ENCODE measurements at places on chromosomes 3 and 15.

DNA sequence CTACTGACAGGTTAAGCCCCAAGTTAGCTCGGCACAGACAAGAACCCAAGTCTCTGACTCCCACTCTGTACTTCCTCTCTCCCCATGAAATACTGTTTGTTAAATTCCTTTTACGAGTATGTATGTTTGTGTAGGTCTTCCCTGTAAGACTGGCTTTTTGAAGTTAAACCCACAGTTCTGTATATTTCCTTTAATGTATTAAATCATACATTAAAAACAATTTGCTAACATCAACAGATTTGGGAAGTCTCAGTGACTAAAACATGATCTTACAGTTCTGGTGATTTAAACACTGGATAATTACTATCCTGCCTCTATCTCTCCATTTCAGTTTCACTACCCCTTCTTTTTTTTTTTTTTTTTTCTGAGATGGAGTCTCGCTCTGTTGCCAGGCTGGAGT, 4.4 kb downstream of the CMTM6 start:
- DNase-seq: peak; percentile 76

GRCh38 chr3:84885199-84885882, 73.4 kb upstream of the CADM2 start:
- no peak for DNase-seq

- peak; percentile 32 for DNase-seq
Observed at GRCh38 chr3:23202203-23202920, 765 bp upstream of the UBE2E2 start.

GRCh38 chr3:120153294-120153693, 59.0 kb upstream of the GSK3B start:
- peak; percentile 62 for DNase-seq

GRCh38 chr3:38140326-38141172, 2.1 kb downstream of the MYD88 start:
- DNase-seq: no peak

DNA sequence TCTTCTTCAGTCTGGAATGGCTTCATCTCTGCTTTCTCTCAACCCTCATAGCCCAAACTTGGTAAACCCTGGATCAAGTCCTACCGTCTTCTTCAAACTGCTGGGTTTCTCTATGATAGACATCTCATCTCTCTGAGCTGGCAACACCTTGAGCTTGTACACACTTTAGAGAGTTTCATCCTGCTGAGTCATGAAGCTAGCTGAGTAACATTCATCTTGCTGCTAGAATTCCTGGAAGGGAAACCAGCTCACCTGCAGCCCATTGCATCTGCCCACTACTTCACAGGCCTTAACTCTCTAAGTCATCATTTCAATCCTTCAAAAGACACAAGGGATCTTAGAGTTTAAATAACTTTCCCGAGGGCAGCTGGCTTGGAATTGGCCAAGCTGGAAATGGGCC, 175.5 kb upstream of the RORA start:
- DNase-seq: no peak

GRCh38 chr15:49528289-49528688, 92.3 kb downstream of the FAM227B start:
- no peak for DNase-seq

- DNase-seq: peak; percentile 25
Observed at GRCh38 chr3:3170998-3171397, 8.5 kb downstream of the CRBN start.

DNA sequence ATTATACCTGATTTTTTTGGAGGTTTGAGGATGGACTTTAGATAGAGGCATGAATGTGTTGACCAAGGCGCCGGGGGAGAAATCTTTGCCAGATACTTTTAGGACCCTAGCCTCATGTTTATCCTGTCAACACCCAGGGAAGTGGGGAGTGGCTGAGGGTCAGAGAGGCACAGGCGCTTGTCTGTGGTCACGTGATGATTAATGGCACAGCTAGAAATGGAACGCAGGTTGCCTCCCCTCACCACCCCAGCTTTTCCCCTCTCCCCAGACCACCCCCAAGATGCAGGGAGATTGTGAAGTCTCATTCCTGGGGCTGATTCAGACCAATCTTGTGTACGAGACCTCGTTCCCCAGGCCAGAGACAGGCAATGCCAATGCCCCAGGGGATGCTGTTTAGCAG, 218.4 kb upstream of the LINGO1 start:
- DNase-seq: no peak

GRCh38 chr3:45555666-45556065, 38.9 kb upstream of the LIMD1 start:
- no peak for DNase-seq

DNA sequence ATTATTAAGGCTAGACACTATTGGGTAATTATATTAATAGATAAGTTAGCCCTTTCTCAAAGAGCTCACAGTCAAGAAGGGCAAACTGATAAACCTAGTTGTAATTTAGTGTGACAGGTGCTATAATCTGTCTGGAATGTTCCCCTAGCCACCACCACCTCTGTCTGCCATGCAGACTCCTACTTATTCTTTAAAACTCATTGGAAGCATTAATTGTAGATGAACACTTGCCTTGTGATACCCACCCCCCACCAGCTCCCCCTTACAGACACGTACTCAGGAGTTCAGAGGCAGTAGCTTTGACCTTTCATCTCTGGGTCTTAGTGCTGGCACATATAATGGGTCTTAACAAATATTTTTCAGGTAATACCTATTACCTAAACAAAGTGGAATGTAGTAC, 195.9 kb downstream of the TP63 start:
- no peak for DNase-seq

- peak; percentile 8 for DNase-seq
Observed at GRCh38 chr3:72134989-72135451, 350.1 kb upstream of the PROK2 start.

GRCh38 chr3:146125951-146126350, 35.0 kb downstream of the PLOD2 start:
- DNase-seq: peak; percentile 44

- DNase-seq: peak; percentile 8
Observed at GRCh38 chr15:41284427-41285177, 47.8 kb downstream of the OIP5 start.

DNA sequence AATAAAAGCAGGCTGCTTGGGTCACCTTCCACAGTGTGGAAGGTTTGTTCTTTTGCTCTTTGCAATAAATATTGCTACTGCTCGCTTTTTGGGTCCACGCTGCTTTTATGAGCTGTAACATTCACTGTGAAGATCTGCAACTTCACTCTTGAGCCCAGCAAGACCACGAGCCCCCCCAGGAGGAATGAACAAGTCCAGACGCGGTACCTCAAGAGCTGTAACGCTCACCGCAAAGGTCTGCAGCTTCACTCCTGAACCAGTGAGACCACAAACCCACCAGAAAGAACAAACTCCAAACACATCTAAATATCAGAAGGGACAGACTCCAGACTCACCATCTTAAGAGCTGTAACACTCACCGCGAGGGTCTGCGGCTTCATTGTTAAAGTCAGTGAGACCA, 47.5 kb upstream of the CCR4 start:
- DNase-seq: no peak

GRCh38 chr3:32384938-32385337, 6.7 kb upstream of the CMTM7 start:
- peak; percentile 66 for DNase-seq

- DNase-seq: no peak
Observed at GRCh38 chr3:72797773-72798543, 50.3 kb downstream of the SHQ1 start.

DNA sequence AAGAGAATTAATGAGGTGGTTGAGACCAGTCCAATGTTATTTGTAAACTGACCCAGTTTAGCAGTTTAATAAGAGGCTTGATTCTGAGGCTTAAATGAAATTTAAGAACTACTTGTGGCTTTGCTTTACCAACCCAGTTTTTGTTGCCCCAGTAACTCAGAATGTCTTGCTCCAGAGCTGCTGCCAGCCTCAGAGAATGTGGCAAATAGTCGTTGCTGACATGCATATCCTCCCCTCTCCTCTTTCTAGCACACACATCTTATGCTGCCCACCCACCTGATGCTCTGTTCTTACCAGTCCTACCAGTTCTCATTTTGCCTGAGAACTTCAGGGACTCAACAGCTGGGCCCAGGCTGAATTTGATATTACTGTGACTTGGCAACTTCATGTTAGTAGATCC, 92.4 kb upstream of the TSC22D2 start:
- DNase-seq: no peak

GRCh38 chr3:108123326-108123725, 32.5 kb upstream of the CD47 start:
- no peak for DNase-seq

GRCh38 chr15:78032671-78033070, 44.8 kb downstream of the TBC1D2B start:
- peak; percentile 87 for DNase-seq

DNA sequence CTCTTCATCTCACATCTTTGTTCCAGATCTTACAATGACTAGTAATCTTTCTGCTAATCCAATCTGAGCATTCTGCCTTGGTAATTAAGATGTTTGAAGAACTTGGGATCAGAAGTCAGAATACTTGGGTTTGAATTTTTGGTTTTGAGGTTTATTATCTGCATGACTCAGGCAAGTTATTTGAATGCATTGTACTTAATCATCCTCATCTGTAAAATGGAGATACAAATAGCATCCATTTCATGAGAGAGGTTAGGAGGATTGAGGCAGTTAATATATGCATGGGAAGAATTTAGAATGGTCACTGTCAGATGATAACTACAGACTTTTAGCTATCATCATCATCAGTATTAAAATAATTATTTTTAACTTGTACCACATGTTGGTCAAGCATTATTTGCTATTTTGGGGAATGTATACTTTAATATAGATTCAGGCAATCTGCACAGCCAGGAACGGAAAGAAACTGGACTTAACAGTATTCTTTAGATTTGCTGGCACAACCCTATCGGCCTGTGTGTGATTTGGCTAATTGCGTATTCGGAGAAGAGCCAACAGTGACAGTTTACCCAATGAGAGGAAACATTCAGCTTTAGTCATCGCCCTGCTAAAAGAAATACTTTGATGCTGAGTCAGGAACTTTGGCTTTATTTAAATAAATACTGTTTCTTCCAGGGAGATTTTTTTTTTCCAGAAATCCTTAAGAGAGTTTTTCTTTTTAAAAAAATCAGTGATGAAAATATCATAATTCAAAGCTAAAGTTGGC, 600.0 kb downstream of the ROBO1 start:
- no peak for DNase-seq

DNA sequence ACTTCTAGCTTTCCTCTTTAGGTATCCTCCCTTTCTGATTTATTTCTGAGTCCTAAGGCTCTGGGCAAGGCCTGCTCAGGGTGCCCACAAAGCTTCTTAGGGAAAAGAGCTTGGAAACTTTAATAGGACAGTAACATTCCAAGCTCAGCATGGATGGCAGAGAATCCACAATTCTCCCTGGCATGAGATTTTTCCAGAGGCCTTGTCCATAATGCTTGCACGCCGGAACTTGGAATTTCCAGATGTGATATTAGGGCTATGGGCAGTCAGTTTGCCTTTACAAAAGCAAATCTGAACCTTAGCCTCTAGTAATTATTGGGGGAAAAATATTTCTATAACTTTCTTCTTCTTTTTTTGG, 139.0 kb upstream of the RBMS3 start:
- no peak for DNase-seq

DNA sequence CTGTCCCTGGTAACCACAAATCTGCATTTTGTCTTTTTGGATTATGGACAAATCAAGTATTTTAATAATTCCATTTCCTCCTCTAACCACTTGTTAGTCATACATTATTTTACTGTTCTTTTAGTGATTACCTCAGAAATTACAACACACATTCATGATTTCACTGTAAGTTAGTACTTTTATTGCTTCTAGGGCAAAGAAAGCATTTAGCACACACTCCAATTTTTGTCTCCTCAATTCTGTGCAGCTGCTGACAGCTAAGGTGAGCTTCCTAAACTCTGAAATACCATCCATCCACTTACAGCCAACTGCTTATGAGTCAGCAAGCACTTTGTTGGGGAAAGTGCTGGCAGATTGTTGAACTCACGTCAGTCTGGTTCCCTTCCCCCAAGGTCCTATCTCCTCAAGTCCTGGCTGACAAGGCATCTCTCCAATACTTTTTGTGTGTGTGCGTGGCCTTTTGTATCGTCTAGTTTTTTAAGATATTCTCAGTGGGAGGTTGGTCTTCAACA, 49.4 kb upstream of the TNFAIP8L3 start:
- peak; percentile 68 for DNase-seq

GRCh38 chr15:96561593-96561992, 231.1 kb downstream of the NR2F2 start:
- DNase-seq: no peak

- DNase-seq: no peak
Observed at GRCh38 chr3:79424811-79425210, 343.0 kb downstream of the ROBO1 start.

DNA sequence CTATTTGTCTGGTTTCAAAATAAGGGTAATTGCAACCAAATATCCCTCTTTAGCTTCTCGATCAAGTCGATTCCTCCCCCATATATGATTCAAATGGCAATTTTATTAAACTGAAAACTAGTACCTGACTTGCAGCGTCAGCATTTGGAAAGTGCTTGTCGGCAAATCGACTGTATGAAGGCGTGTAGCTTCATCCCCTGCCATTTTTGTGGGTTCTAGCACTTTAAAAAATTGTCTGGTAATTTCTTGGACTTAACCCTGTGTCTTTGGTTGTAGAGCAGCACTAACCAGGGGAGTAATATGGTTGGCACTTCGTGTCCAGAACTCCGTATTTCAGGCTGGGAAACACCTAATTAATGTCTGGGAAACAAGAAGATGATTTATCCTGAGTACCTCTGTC, 573 bp downstream of the MME start:
- no peak for DNase-seq

DNA sequence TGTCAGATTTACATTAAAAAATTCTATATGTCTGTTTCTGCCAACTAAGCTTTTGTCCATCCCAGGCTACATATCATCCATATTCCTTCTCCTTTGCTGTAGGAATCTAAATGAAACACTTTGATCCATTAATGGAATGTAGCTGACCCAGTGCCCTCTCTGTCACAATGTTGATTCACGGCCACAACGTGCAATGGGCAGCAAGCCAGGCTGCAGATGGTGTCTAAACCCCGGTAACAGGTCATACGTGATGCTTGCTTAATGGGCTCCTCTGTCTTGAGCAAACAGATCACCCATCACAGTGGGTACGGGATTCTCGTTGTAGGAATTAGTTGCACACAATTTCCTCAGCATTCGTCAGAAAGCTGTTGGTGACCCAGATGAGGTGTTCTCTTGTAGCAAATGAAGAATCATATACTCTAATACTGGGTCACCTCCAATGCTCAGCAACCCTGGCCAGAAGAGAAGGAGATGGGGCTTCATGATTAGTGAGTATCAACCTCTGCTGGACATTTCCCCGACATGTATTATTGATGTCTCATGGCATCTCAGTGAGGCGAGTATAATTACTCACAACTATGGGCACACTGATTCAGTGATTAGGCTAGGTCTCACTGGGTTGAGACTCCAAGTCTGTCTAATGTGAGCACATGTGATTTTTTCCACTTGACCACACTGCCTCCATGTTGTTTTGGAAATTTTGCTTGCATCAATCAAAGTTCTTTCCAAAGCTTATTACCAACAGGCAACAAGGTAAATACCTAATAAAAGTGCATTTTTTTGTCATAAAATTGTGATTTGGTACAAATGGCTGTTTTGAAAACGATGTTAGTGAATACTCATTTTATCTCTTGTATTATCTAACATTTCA, 12.9 kb upstream of the DCBLD2 start:
- DNase-seq: no peak
